Hippocampal formation (tissue), 2 donors: ENCODE measurements at places on chromosomes 2 and 18.

GRCh38 chr2:135773319-135773718, 31.7 kb downstream of the UBXN4 start:
- no peak for DNase-seq

GRCh38 chr2:203781151-203781550, 74.7 kb downstream of the CD28 start:
- DNase-seq = no peak

DNA sequence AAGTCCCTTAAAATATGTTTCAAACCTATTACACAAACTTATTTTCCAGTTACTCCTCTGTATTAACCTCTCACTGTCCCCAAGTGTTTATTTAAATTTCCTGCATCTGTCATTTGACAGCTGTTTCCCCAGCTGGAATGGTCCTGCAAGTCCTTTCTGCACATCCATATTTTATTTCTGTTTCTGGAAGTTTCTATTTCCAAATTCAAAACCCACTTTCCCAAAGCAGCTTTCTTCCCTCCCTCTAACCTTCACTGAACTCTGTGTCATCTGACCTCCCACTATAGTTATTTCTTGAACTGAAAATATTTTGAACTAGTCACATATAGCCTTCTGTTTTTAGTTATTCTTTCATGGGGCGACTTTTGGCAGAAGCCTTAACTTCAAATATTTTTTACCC, 459.4 kb upstream of the MC4R start:
- no peak for DNase-seq

GRCh38 chr18:58576638-58577251, 52.1 kb downstream of the ALPK2 start:
- no peak for DNase-seq

DNA sequence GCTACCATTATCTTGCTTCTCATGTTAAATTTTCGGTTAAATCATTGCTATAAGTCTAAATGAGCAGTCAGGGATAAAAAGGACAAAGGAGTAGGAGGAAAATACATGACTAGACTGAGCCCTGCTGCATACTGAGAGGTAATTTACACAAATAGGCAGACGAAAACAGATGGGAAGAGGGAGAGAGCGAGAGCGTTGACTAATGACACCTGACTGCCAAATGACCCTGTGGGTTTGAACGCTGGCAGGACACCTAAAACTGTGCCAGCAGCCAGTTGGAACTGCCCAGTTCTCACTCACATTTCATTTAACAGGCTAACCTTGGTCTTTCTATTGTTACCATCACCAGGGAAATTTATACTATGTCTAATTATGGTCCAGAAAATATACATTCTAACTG, 978.2 kb downstream of the CPS1 start:
- no peak for DNase-seq

- DNase-seq = no peak
Observed at GRCh38 chr2:175414882-175415487, 233.5 kb upstream of the ATP5MC3 start.

- no peak for DNase-seq
Observed at GRCh38 chr2:86482034-86482433, 40.9 kb downstream of the KDM3A start.

GRCh38 chr18:53799134-53799533, 425.3 kb downstream of the MBD2 start:
- DNase-seq = no peak

GRCh38 chr2:20164734-20165478, 60.0 kb downstream of the SDC1 start:
- DNase-seq = no peak

DNA sequence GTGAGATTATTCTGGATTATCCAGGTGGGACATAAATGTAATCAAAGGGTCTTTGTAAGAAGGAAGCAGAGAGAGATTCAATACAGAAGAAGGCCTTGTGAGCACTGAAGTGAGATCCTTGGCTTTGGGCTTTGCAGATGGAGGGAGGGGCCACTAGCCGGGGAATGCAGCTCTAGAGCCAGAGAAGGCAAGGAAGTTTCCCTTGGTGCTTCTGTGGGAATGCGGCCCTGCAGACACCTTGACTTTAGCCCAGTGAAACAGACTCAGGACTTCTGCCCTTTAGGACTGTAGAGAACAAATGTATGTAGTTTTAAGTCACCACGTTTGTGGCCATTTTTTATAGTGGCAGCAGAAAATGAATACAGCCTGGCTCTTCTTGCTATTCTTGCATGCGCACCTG, 8.1 kb downstream of the NEU2 start:
- DNase-seq = no peak
